CD4-positive, alpha-beta T cell treated with Interleukin-2 at 100 ng/mL for 4 hours (primary cell): ENCODE measurements at places on chromosomes 7 and 10.

- DNase-seq, result no peak
These were observed 21.0 kb downstream of the XRCC2 start for GRCh38 chr7:152654971-152655370.

GRCh38 chr7:193481-194251 lies 1.3 kb downstream of the FAM20C start:
- no peak for DNase-seq

GRCh38 chr7:22627136-22627535 lies 99.9 kb upstream of the IL6 start:
- no peak for DNase-seq

DNA sequence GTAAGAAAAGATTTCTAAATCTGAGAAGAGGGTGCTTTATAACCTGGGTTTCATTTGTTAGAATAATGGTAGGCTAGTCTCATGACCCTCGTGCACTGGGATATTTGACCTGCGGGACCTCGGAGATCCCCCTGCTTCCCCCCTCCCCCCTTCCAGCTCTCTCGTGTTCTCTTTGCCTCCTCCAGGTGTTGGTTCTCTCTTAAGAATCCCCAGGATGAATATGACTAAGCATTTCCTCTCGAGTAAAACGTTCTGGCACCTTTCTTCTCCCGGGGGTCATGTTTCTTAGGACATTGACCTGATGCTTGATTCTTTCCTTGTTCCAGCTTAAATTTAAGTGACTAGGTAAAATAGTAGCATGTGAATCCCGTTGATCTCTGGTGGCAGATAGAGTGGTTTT lies 71.2 kb downstream of the SHH start:
- DNase-seq, result no peak

DNA sequence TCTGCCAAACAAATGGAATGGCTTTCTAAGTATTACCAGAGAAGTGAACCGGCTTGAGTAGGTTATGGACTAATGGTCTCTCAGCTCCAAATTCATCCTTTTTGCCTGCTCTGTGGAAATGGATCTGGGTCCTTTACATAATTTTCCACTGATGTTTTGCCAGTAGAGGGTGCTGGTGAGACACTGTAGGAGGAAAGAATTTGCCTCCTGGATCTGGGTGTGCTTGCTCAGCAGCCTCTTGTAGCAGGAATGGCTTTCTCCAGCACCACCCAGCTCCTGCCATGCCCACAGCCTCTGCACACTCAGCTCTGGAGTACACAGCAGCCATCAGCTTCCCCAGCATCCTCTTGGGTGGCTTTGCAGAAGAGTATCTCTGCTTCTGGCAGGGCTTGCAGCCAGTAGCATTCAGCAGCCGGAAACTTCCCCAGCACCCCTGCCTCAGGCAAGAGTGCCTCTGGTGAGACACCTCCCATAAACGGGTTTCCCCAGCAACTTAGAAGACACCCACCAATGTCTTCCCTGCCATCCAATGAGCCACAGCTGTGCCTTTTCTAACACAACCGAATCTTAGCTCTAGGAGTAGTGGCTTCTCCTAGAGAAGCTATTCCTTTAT lies 235.0 kb upstream of the PLPP4 start:
- DNase-seq, result no peak

GRCh38 chr7:134988161-134988560 lies 1.9 kb downstream of the AGBL3 start:
- no peak for DNase-seq

DNA sequence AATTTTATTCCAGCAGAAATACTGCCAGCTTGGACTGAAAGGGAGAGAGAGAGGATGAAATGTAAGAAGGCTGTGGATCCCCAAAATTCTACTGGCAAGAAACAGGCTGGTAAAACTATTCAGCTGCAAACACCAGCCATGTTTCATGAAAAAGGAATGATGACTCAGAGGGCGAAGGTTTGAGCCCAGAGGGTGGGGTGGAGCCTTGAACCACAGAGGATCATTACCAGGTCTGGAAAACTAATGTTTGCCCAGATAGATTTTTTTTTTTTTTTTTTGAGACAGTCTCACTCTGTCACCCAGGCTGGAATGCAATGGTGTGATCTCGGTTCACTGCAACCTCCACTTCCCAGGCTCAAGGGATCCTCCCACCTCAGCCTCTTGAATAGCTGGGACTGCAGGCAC lies 41.7 kb upstream of the NRF1 start:
- no peak for DNase-seq

DNA sequence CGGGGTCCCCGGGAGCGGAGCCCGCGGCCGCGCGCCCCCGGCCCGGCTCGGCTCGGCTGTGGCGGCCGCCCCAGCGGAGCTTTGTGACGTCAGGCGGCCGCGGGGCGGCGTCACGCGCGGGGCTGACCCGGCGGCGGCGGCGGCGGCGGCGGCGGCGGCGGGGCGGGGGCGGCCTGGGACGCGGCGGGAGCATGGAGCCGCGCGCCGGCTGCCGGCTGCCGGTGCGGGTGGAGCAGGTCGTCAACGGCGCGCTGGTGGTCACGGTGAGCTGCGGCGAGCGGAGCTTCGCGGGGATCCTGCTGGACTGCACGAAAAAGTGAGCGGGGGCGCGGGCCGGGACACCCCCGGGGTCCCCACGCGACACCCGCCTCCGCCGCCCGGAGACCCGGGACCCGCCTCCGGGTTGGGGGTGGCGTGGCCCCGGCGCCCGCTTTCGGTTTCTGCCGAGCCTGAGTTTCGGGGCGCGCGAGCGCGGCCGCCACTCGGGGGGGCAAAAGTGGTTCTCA lies at the start of gene PWWP2B:
Gene PWWP2B (plus strand): TSS at position 165 of the 506 bp plus-strand sequence. CDS start 27 bp downstream, at position 192.
- DNase-seq, result peak; percentile 50

DNA sequence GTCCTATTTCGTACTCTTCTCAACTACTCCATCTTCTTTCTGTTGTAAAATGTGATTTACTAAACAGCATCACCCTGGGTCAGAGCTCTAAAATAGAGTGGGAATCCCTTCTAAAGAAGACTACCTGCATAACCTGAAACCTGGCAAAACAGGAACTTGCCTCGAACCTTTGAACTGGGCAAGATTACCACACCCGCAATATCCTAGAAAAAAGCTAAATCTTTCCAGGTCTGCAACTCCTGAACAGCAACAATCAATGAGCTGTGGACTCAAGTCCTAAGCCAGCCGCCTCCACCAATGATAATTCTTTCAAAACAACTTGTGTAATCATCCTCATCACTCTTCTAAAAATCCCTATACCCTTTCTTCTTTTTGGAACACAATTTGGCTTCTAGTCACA lies 824.2 kb upstream of the COBL start:
- no peak for DNase-seq

- DNase-seq, result peak; percentile 57
These were observed 35.3 kb downstream of the NET1 start for GRCh38 chr10:5447611-5448071.

DNA sequence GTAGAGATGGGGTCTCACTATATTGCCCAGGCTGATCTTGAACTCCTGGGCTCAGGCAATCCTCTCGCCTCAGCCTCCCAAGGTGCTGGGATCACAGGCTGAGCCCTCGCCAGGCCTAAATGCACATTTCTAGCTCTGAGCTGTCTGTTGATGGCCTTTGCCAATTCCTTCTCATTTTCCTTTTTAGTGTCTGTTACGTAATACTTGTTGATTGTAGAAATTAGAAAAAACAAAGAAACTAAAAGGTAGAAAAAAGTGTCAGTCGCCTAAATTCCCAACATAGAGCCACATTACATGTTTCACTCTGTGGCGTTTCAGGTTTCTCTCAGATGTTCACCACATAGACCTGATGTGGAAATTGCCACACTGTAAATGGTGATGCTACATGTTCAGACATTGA lies 44.0 kb upstream of the RASGEF1A start:
- no peak for DNase-seq

DNA sequence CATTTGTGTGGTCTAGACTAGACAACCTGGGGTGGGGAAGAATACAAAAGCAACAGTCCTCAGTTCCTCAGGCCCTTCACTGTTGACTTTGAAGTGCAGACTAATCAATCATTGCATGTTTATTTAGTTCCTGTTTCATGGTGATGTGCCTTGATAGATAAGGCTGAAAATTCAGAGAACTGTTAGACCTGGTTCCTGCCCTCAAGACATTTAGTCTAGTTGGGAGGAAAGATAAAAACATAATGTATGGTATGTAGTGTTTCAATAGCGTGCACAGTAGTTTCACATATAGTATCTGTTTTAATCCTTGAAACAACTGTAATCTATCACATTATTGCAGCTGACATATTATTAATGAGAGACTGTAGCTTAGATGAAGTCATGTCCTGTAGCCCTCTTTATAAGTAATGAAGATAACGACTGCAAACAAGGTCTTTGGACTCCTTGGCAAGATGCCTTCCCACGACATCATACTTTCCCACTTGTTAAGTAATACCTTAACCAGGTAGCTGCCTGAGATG lies 124.0 kb downstream of the CELF2 start:
- DNase-seq, result peak; percentile 44

- no peak for DNase-seq
These were observed 13.2 kb upstream of the FRMPD2 start for GRCh38 chr10:48287417-48288391.
